ENCODE measurements at places on chromosomes 5 and 9.

- DNase-seq = no peak
Measured at GRCh38 chr5:36957953-36958537, 81.5 kb downstream of the NIPBL start.

DNA sequence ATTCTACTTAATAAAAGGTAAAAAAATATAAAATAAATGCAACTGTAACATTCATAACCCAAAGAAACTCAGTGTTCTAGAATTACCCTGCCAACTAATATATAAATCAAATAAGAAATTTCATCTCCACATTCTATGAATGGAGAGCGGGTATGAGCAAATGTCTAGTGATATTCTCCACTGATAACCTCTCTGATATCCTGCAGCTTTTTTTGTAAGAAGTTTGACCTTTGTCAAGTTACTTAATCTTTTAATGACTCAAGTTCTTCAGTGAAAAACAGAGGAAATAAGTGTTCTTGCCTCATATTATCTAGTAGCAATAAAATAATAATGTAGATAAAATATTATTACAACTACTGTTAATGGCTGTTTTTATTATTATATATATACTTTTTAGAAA lies 1275.6 kb upstream of the CDH9 start:
- no peak for DNase-seq

DNA sequence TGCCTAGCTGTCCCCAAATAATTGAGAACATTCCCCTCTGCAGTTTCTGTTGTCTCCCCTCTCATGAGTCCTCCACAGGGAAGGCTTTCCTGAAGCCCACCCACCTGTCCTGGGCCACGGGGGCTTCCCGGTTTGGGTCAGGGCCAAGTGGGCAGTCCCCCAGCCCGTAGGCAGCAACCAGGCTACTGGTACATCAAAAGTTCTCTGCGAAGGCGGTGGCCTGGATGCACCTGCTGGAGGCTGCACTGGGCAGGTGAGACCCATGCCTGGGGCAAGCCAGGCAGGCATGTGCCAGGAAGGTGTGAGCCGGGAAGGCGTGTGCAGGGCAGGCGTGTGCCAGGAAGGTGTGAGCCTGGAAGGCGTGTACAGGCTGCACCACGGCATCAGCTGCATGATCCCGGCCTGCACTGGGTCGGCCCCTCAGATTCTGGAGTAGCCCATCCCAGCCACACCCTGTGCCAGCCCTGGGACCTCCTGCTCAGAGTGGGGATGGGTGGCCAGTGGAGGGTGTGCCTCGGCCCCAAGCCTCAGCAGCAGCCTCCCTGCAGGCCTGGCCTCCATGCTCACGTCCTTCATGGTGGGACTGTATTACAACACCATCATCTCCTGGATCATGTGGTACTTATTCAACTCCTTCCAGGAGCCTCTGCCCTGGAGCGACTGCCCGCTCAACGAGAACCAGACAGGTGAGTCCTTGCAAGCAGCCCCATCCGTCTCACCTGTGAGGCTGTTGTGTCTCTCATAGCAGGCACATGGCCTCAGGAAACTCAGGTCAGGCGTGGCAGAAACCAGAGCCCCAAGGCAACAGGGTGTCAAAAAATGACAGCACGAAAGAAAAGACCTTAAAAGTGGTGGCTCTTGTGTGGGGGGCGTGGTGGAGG lies 8.7 kb downstream of the SLC6A19 start:
- no peak for DNase-seq

DNA sequence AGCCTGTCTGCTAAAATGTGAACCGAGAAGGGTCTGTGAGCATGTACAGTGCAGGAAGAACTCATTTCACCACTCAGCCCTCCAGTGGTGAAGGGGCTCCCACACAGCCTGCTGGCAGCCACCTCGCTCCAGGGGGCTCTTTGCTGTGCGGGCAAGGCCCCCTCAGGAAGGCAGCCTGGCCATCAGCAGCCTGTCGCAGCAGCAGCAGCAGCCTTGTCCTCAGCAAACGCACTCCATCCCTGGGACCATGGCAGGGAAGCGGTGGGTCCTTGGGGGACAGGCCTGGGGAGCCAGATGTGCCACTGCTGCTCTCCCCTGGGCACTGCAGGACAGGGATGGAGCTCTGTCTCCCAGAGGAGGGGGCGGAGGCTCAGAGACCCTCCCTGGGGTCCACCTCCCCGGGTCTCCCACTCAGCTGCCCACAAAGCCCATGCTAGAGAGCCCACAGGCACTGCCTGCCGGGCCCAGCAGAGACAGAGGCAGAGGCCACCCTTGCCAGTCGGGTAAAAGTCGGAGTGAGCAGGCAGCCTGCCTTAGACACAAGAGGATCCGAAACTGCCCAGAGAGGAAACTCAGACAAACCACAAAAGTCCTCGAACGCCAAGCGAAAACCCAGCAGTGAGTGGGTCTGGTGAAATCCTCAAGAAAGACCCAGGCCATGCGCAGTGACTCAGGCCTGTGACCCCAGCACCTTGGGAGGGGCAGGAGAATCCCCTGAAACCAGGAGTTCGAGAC lies 8.0 kb downstream of the BRD3 start:
- DNase-seq = peak; percentile 87

GRCh38 chr9:75109210-75109839 lies 21.0 kb downstream of the OSTF1 start:
- DNase-seq = no peak
